ENCODE measurements at places on chromosomes 1 and 21.

DNA sequence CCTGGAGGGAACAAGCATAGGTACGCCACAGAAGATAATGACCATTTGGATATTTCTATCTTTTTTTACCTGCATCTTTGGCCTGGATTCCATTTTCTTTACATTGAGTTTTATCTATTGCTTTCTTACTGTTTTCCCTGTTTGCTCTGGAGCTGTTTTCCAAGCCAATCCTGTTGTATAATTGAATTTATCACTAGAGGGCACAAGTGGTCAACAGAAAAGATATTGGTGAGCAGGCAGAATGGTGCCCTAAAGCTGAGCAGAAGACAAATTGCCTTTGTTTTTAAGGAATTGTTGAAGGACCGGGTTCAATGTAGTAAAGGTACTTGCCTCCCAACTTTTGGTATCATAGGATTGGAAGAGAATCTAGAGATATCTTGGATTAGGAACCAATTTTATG is 152.8 kb downstream of the PPP1R12B start:
- H3K27me3 ChIP-seq: no peaks in the 10 kb centered on the region
- H3K4me3 ChIP-seq: no peak overlapping the region
- no peak overlapping the region for H3K27ac ChIP-seq
- no peak for DNase-seq
- no peaks in the 10 kb centered on the region for H3K4me1 ChIP-seq

DNA sequence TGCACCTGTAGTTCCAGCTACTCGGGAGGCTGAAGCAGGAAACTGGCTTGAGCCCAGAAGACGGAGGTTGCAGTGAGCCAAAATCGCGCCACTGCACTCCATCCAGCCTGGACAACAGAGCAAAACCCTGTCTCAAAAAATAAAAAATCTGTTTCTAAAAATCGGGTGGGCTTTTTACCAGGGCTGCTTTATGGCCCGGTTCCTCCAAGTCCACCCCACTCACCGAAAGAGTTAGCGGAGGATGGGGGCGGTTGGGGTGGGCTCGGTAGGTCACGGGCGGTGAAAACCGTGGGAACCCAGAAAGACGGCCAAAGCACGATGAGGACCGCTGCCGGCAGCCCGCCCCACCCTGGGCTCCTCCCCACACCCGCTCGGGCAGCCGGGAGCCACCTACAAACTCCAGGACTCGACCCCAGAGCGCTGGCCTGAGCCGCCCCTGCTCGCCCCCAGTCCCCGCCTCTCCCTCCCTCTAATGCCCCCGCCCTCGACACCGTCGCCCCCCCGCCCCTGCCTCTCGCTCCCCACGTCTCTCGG is 846 bp upstream of the PER3 start:
- peak; percentile 55 for DNase-seq
- H3K4me1 ChIP-seq: peaks cover 31% of the 10 kb centered on the region
- peaks cover 8% of the 10 kb centered on the region for H3K27me3 ChIP-seq

DNA sequence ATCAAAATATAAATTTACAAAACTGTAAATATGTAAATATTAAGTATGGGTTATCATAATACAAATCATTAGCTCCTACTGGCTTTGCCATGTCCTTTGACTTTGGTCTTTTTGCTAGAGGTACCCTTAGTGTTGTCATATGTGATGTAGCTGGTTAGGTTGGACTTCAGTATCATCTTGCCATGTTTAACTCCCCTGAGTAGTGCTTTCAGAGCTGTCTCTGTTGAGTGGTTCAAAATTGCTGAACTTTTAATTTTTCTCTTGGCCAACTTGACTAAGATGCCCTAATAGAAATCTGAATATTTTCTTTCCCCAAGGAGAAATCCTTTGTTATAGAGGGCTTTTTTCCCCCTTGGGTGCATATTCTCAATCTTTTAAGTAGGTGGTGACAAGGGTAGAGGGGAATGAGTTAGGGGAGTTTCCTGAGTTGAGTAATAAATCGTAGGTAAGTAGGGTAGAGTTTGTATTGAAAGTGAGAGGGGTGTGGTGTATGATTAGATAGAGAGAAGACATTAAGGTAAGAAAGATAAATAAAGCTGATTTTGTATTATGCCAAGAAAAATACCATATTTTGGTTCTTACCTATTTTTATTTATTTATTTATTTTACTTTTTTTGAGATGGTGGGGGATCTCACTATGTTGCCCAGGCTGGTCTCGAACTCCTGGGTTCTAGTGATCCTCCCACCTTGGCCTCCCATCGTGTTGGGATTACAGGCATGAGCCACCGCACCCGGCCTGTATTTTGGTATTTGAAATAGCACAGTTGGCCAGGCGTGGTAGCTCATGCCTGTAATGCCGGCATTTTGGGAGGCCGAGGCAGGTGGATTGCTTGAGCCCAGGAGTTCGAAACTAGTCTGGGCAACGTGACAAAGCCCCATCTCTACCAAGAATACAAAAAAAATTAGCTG is 21.8 kb downstream of the RPRD2 start:
- H3K27ac ChIP-seq: peak overlapping the region; percentile 16
- H3K4me1 ChIP-seq: peaks cover 30% of the 10 kb centered on the region
- no peak for DNase-seq
- no peak overlapping the region for H3K4me3 ChIP-seq

GRCh38 chr1:207323425-207324225 is 2.1 kb downstream of the CD55 start:
- H3K36me3 ChIP-seq: peaks cover 56% of the 10 kb centered on the region
- peaks cover 3% of the 10 kb centered on the region for H3K27me3 ChIP-seq
- H3K4me3 ChIP-seq: peak overlapping the region; percentile 67
- no peak overlapping the region for H3K27ac ChIP-seq
- DNase-seq: no peak

Measured in activated CD8-positive, alpha-beta memory T cell treated with anti-CD3 and anti-CD28 coated beads, Interleukin-2, amount 10 ng/mL, durations not matched to agents 7 days and 5 days (primary cell).